Stimulated activated CD4-positive, alpha-beta T cell treated with anti-CD3 and anti-CD28 coated beads, TNF-alpha, amount 100 ng/mL, for 24 hours (primary cell): ENCODE measurements at places on chromosomes 12 and 14.

- no peak for DNase-seq
Measured at GRCh38 chr12:87121896-87122295, 865.7 kb upstream of the MGAT4C start.

DNA sequence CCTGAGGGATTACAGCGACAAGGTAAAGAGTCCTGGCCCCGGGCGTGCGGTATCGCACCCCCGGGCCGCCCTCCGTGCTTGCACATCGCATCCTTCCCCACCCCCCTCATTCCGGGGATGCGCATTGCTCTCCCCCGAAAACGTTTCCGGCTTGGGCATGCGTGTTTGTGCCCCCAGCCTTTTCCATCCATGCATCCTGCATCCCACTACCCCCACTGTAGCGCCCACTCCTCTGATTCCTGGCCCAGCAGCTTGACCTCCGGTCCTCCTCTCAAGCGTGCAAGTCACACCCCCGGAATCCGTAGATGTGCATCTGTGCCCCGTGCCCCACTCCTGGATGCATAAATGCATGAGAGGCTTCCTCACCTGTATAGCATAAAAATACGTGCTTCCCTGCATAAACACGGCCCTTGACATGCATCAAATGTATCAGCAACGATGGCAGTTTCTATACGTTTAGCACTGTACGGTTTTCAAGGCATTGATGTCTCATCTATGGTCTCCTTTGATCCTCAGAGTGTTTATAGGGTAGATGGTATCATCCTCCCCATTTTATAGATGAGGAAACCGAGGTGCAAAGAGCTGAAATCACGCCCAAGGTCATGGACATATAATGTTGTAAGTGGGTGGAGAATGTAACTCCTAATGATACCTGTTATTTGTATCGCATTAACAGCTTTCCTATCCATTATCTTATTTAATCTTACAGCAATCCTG, 484 bp downstream of the RIC8B start:
- no peak for DNase-seq

DNA sequence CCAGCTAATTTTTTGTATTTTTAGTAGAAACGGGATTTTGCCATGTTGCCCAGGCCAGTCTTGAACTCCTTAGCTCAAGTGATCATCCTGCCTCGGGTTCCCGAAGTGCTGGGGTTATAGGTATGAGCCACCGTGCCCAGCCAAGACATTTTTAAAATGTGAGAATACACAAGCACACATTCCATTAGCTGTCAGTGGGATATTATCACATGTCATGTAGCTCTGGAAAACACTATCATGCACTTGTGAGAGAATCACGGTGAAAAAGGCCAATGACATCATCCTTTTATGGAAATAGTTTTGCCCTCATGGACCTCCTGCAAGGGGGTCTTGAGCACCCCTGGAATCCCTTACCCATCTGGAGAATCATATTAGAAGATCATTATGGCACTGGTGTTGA, 28.3 kb downstream of the ERC1 start:
- no peak for DNase-seq

- DNase-seq, result no peak
Measured at GRCh38 chr12:116709768-116710167, 28.1 kb downstream of the SPRING1 start.

DNA sequence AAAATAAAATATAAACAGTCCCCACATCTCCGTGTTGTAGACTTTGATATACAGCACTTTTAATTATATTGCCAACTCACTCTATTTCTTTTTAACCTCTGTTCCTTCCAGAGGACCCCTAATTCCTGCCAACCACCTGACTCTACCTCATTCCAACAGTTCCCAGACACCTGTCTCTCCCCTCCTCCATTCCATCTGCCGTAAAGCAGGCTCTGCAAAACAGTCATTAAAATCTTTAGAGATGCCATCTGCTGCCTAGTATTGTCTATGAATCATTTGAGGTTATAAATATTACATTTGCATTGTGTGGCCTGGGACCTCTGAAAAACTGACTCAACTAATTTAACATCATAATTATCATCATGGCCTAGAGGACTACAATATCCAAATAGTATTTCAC, 148.8 kb upstream of the DCN start:
- no peak for DNase-seq

- no peak for DNase-seq
Measured at GRCh38 chr12:54954801-54955200, 29.8 kb downstream of the TESPA1 start.

DNA sequence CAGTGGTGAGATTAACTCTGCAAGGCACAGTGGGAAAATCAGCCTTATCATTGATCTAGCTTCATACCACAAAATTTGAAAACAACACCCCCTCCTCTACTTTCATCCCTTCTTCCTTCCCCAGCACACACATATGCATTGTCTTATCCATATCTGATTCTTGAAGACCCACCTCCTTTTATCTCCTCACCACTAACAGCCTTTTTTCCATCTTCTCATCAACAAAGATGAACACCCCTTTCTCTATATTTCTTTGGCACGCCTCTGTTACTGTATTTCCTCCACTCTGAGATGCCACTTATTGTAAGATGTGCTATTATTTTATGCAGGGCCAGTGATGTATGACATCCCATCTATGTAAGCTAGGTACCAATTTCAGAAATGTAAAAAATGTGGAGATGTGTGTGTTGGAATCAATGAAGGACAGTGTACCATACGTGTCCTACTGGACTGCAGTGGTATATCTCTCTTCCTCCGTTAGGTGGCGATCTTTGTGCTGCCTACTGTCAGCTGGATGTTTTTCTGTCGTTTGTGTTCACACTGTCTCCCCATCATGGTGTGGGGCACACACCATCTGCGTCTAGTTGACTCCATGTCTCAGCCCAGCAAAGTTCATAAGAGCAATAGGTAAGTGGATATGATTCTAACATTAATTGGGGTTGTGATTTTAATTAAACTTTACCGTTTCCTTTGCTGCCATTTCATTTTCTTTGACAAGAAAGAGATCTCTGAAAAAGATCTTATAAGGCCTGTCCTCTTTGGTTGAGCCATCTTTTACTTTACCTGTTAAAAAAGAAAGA, 24.0 kb downstream of the CCDC38 start:
- peak; percentile 22 for DNase-seq

DNA sequence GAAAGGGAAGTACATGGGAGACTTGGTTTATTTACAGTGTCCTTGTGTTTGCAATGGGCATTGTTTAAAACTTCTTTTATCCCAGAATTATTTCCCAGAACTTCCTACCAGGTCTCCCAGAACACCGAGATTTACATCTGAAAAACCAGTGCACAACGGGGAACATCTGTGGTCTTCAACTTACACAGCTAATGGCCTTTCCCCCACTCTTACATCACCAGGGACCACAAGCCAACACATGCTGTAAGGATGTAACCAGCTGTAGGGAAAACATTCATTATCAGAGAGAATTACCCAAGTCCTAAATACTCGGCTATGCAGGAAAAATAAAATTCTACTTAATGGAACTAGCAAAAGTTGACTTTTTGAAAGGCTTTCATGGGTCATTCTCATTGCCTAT, 267.6 kb downstream of the DUSP6 start:
- no peak for DNase-seq

- no peak for DNase-seq
Measured at GRCh38 chr14:105908006-105908405, 381.6 kb downstream of the TMEM121 start.

GRCh38 chr12:11707535-11707934, 58.1 kb downstream of the ETV6 start:
- no peak for DNase-seq

GRCh38 chr14:61568572-61569011, 126.7 kb upstream of the HIF1A start:
- DNase-seq, result no peak

DNA sequence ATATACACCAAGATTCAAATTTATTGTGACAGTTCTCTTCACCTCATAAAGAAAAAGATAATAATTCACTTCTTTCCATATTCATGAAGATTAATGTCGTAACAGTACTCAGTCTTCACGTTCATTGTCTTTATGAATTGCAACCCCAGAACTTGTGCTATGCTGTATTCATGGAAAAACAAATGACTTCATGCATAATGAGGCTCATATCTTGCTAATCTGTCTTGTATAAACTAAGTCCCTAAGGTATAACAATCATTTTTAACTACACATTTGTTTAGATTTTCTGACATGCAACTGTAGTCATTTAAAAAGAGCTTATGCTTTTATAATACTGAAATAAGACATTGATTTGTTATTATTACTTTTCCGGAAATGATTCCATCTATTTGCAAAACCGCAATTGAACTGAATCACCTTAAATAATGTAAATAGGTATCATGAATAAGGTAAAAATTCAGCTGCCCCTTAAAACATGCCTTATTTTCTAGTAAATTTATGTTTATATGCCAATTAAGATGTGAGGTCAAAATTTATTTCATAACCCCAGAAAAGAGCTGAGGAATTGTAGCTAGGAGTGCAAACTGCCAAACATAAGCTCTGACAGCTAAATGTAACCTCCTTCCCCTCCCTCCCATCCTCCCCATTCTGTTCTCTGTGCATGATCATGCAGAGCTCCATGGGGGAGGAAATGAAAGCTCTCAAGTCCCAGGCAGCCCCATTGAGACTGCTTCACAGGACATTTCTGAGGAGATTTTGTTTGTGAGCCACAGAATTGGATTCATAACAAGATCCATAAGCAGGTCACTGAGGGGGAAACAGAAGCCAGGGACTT, 301.6 kb downstream of the ATP23 start:
- no peak for DNase-seq

DNA sequence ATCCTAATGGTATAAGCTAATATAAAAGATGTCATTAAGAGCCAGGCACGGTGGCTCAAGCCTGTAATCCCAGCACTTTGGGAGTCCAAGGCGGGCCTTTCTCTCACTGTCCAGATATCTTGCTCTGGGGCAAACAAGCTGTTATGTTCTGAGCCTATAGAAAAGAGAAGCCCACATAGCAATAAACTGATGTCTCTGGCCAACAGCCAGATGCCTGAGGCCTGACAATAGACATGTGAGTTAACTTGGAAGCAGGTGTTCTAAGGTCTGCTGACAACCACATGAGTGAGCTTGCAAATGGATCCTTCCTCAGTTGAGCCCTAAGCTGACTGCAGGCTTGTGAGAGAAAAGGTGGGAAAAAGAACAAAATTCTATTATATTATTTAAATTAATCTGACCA, 25.0 kb downstream of the YAF2 start:
- no peak for DNase-seq

- no peak for DNase-seq
Measured at GRCh38 chr12:71877335-71878121, 38.0 kb downstream of the TBC1D15 start.

GRCh38 chr12:65496617-65497016, 218.1 kb downstream of the MSRB3 start:
- DNase-seq, result no peak

GRCh38 chr14:67170660-67171059, 18.6 kb upstream of the GARIN2 start:
- no peak for DNase-seq

- DNase-seq, result no peak
Measured at GRCh38 chr14:59918824-59919569, 947 bp upstream of the LRRC9 start.

DNA sequence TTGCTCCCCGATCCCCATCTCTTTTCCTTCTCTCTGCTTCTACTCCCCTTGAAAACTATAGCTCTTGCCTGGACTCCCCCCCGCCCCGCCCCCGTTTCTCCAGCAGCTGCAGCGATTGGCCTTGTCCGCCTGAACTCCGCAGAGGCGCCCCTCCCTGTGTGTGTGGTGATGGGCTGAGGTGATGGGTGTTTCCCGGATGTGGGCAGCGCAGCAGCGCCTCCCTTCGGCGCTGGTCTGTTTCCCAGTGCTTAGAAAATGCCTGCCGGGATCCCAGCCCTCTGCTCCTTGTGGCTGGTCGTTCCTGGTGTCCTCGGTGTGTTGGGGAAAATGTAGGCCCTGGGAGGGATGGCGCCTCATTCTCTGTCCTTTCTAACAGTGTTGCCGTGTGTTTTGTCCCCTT, 43.3 kb downstream of the GALNT8 start:
- DNase-seq, result no peak

GRCh38 chr14:54590481-54590880, 23.6 kb downstream of the SAMD4A start:
- DNase-seq, result no peak

DNA sequence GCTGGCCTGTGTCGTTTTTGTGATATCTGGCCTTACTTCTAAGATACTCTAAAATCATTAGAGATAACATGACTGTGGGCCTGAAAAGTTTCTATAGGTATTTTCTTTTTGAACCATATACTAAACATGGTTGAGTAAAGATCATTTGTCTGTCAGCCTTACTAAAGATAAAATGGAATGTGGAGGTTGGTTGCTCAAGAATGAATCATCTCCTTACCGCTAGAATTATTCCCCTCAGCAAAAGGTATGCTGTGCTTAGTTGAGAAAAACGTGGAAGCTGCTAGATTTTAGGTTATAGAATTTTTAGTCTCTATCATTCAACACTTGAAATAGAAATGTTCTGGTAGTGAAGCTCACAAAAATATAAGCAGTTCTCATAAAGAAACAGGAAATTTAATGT, 407.3 kb downstream of the AEBP2 start:
- DNase-seq, result no peak
